Right hindlimb (tissue), 1 donor: ENCODE measurements at places on chromosomes 2 and 18.

DNA sequence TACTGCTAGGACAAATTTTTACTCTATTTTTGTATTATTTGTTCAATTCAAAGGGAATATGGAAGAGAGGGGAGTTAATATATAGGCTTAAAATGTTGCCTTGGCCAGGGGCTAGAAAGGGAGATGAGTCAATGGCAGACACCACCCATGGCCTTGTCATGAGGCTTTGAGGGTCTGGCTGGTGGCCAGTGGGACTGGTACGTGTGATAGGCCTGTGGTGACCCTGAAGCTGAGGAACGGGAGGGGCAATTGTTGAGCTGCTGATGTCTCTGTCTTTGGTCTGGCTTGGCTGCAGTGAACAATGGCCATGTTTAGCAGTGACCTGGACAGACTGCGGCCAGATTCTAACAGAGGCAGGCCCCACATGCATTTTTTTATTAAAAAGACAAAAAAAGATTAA lies 18.5 kb downstream of the GKN1 start:
- no peak for DNase-seq

- no peak for DNase-seq
These were observed 63.6 kb downstream of the ASXL2 start for GRCh38 chr2:25814681-25815080.

DNA sequence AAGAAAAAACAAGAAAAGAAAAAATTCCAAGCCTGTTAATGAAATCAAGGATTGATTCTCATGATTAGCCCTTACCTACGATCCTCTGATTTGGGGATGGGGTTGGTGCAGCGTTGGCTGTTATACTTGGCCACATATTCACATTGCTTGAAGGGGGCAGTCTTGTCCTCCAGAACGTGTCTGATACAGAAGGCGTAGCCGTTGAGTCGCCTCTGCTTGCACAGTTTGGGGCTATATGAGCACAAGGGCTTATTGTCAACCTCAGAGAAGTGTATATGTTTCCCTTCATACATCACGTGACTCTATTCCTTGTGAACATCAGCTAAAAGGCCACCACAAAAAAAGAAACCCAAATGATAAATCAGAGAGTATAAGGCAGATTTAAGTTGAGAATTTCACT lies 23.2 kb downstream of the INO80D start:
- DNase-seq, result no peak

DNA sequence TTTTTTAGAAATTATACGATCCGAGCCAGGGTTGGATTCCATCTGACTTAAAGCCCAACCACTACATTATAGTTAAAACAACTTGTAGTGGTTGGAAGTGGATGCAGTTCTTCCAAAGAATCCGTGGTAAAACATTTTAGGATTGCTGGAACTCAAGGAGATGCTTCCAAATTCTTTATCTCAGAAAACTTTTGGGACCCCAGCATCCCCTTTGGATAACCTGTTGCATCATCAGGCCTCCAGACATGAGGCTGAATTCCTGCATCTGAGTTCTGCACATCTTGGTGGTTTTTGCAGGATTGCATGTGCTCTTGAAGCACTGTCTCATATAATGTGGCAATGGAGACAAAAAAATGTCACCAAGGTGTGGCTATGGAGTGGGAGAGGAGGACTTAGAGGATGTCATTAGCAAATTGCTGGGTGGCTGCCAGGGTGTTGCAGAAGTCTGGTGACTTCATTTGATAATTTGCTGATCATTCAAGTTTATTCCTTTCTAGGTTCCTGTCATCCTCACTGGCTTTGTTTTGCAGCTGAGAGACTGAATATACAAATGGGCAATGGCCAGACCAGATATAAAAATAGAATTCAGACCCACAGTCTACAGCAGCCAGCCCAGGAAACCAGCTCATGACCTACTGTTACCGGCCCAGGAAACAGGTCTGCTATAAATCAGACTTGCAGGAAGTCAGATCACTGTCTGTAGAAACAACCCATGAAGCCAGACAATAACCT lies 207.7 kb downstream of the BCL2 start:
- DNase-seq, result no peak

DNA sequence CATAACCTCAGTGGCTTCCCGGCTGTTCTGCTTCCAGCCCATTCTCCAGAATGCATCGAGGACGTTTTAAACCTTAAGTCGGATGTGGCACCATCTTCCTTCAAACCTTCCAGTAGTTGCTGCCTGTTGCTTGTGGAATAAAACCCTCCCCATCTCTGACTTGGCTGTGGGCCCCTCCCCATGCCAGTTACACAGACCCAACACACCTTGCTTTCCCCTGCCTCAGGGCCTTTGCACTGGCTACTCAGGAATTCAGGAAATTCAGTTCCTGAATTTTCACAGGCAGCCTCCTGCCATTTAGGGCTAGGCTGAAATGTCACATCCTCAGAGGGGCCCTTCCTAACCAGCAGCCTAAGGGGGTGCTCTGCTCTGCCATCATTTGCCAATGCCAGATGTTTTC lies 5.0 kb upstream of the ADRA2B start:
- DNase-seq, result no peak

GRCh38 chr2:75801234-75801982 lies 90.7 kb upstream of the GCFC2 start:
- DNase-seq, result no peak

DNA sequence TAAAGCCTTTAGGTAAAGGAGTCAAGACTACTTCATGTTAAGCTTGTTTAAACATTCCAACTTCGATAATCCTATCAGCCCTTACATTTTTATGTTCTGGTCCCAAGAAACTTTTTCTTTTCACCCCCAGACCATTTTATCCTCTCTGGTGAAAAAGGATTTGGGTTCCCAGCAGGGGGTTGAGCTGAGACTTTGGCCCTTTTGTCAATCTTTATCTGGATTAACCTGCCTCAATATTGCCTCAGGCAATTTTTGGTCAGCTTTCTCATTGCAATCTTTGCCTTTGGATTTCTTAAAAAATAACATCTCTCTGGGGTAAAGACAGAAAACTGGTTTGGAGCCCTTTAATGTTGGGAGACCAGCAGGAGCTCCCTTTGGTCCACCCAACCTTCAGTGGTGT lies 33.9 kb upstream of the CSRNP3 start:
- DNase-seq, result no peak

DNA sequence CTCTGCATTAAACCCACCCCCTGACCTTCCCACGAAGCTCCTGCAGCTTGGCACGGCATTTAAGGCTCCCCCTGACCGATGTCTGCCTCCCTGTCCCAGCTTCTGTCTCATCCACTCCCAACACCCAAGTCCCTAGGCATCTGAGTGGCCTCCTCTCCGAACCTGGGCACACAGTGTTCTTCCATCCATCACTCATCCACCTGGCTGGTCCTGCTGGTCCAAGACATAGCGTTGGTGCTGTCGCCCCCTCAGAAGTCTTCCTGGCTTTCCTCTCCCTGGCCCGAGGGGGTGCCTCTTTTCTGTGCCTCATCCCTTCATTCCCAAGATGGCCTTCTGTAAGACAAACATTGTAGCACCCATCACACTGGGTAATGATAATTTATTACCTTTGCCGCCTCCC lies 323.6 kb downstream of the GBX2 start:
- no peak for DNase-seq

DNA sequence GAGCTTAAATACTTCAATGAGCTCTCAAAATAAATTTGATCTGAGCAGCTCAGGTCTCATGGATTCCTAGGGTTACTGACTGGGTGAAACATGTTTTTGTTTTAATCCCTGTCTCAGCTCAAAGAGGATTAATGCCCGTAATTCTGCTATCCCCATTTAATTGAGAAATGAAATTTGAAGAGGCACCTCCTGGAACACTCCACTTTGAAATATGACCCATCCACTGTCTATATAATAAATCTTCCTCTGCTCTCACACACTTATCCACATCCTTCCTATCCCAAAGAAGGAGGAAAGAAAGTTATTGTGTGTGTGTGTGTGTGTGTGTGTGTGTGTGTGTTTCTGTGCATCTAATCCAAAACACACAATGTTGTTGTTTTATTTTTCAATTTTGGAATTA lies 2082.4 kb upstream of the PIK3C3 start:
- no peak for DNase-seq

GRCh38 chr2:86305915-86306254 lies 31.5 kb downstream of the REEP1 start:
- DNase-seq, result no peak

DNA sequence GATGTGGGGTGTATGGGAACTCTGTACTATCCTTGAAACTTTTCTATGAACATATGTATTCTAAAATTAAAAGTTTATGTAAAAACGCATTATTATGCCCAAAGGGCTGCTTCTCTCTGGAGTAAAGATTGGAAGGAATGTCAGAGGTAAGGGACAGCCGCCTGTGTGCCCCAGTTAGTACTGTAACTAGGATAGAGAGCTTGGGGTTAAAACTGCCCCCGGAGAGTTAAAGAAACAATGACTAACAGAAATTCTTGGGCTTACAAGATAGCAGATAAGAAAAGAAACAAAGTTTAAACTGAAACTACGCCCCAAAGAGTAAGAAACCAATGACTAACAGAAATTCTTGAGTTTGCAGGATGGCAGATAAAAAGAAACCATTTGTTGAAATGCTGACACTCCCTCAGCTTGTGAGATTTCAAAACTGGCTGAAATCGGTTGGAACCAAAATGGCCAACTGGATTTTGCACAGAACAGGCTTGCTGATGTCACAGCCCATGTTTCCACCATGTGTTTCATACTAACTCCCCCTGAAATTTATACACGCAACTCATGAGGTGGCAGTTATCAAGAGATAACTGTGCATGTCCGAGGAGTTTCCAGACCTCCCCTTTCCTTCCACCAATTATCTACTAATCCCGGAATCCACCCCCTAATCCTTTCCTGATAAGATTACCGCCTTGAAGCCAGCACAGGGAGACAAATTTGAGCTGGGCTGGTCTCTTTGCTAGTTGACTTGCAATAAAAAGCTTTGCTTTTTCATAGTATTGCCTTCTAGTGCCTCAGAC lies 8.7 kb upstream of the TXNDC2 start:
- peak; percentile 35 for DNase-seq

DNA sequence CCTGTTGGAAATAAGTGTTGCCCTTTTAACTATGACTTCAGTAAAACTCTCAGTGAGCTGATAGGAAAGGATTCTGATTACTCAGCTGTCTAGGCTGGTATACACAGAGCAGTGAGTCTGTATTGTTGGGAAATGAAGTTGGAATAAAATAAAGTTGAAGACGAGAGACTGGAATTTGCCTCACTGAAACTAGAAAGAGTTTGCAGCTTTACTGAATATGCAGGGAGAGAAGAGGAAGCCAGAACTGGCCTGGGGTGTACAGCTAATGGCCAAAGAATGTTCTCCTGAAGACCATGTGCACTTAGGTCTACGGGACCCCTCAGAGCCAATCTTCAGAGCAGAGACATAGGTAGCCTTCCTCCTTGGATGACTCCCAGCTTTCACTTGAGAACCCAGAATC lies 26.5 kb downstream of the EIF4E2 start:
- no peak for DNase-seq

GRCh38 chr2:166230724-166231070 lies 102.9 kb upstream of the SCN1A start:
- DNase-seq, result no peak

- no peak for DNase-seq
These were observed 217.3 kb upstream of the HS6ST1 start for GRCh38 chr2:128535953-128536352.

- DNase-seq, result no peak
These were observed 29.1 kb upstream of the SLC16A14 start for GRCh38 chr2:230097841-230098240.

GRCh38 chr2:72892506-72893173 lies 5.4 kb downstream of the SPR start:
- DNase-seq, result peak; percentile 65

DNA sequence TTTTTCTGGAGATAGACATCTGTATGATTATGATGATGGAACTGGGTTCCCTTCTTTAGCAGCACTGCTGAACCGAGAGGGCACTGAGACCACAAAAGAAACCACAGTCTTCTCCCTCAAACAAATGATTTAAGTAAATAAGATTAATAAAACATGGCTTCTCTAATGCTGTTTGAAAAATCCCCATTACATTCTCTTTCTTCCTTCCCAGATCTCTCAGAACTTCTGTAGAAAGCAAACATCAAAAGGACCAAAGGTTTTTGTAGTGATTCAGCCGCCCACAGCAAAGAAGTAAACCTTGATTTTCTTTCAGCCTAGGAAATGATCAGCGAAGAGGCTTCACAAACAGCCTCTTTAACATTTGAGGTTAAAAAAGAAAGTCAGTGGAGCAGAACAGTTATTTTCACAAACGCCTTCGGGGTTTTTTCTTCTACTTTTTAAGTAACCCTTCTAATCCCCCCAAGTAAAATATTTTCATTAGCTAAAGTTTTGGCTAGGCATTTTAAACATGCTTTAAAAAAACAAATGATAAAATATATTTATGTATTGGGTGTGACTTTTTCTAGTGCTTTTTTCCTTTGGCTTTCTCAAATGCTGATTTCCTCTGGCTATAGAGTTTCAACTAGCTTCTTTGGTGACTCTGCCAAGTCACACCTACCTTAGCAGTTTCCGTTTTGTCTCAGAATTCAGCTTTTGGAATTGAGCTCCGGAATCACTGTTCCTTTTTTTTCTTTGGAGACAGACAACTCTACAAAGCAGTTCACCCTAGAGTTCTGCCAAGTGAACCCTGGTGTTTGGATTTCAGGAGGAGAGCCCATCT lies 89.6 kb downstream of the UPP2 start:
- DNase-seq, result peak; percentile 29

DNA sequence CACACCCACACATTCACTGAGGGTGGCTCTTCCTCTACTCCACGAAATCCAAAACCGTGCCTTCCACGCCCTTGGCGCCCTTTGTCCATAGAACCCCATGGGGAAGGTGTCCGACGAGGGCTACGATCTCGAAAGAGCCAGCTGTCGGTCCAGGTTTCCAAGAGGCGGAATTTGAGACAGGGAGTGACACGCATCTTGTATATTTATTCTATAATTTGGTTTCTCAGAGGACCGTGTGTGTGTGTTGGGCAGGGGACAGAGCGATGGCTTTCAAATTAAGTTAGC lies 726 bp downstream of the C2orf69 start:
- no peak for DNase-seq

- DNase-seq, result no peak
These were observed 156.4 kb downstream of the NRXN1 start for GRCh38 chr2:50875561-50875960.

- DNase-seq, result peak; percentile 73
These were observed 7.1 kb upstream of the KLF11 start for GRCh38 chr2:10036095-10036884.

DNA sequence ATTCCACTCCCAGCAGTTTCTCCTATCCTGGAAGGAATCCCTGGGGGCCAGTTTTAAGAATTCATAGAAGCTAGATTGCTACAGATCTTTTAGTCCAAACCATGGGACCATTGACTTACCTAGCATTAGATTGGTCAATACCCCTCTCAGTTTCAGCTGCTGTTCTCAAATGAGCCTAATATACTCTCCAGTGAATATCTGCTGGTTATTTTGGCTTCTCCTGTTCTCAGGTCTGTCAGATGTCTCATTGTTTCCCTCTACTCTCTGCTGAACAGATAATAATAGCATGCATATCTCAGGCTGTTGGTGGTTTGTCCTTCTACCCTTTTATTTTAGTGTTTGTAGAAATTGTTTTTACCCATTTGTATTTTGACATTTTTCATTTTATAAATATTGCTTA lies 99.5 kb downstream of the FHOD3 start:
- DNase-seq, result no peak
